ENCODE measurements at places on chromosomes 4 and X. TPM values are rescaled to one million over a fixed set of nuclear protein-coding genes. Genes with fewer than 3 reads are reported as not detected.

LARP1B gene
- total RNA-seq = 22.2 TPM

ODAM gene
- not detected for total RNA-seq

TLR2 gene
- total RNA-seq = 1.3 TPM

PDZD4 gene
- total RNA-seq = 0.20 TPM

ARAP2 gene
- total RNA-seq = 0.14 TPM

CPE gene
- 1.2 TPM for total RNA-seq

PNMA6F gene
- not detected for total RNA-seq

PABPC1L2B gene
- not detected for total RNA-seq

SLC49A3 gene
- total RNA-seq = 1.1 TPM

RXFP1 gene
- not detected for total RNA-seq

MAGEA10 gene
- total RNA-seq = not detected

C4orf17 gene
- not detected for total RNA-seq

MND1 gene
- total RNA-seq = 2.9 TPM

USO1 gene
- 77.6 TPM for total RNA-seq

Data from pulmonary artery endothelial cell (primary cell).